Myocyte (in vitro differentiated cells): ENCODE measurements at places on chromosomes 2 and 18. TPM values are rescaled to one million over a fixed set of nuclear protein-coding genes. Genes with fewer than 3 reads are reported as not detected.

CAPN14 gene
- total RNA-seq: 0.05 TPM in 1 of 2 replicates, not detected in the other

GRCh38 chr2:219417374-219417773 is 803 bp upstream of the DES start:
- peak; percentile 97 for DNase-seq

- DNase-seq: no peak
Measured at GRCh38 chr2:102932501-102932900, 170.7 kb downstream of the TMEM182 start.

- no peak for DNase-seq
Measured at GRCh38 chr2:53848062-53848461, 11.7 kb downstream of the GPR75 start.

GRCh38 chr2:143682436-143683055 is 553.3 kb downstream of the ARHGAP15 start:
- no peak for DNase-seq

CIB4 gene
- not detected in 2 replicates for total RNA-seq

DNA sequence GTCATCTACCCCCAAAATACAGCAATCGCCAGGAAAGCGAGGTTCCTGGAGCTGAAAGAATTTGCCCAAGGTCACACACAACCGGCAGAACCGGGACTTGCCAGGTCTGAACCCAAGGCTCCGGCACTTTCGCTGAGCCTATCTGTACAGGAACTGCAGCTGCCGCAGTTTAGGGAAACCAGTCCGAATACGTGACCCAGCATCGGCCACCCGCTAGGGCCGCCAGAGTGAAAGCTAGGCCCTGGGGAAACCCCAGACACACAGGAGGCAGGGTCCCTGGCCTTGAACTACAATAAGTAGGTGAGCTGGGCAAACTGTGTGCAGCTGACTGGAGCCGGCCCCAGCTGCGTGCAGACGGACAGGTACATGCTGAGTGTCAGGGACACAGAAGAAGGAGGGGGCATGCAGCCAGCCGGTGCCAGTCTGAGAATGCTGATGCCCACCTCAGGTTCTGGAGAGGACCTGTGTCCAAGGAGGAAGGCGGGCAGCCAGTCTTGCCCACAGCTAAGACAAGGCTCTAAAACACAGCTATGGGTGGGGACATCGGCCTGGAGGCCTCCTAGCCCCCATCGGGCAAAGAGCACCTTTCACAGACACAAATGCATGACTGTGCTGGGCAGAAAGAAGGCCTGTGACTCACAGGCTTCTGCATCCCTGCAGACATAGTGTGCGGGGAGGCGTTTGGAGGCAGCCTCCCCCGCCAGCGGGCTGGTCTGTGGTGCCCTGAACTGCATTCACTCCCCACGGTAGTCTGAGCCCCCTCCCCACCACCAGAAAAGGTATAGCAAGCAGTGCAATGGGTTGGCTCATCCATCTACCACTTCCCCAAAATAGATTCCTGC is 107.4 kb upstream of the ID2 start:
- no peak for DNase-seq

GRCh38 chr2:84238907-84239306 is 220.2 kb downstream of the SUCLG1 start:
- DNase-seq: no peak

- no peak for DNase-seq
Measured at GRCh38 chr2:238445409-238446190, 18.9 kb downstream of the ASB1 start.

- peak; percentile 97 for DNase-seq
Measured at GRCh38 chr2:238143239-238143951, 4.9 kb downstream of the KLHL30 start.

GRCh38 chr18:61993831-61994230 is 101.0 kb upstream of the RNF152 start:
- DNase-seq: no peak

DNA sequence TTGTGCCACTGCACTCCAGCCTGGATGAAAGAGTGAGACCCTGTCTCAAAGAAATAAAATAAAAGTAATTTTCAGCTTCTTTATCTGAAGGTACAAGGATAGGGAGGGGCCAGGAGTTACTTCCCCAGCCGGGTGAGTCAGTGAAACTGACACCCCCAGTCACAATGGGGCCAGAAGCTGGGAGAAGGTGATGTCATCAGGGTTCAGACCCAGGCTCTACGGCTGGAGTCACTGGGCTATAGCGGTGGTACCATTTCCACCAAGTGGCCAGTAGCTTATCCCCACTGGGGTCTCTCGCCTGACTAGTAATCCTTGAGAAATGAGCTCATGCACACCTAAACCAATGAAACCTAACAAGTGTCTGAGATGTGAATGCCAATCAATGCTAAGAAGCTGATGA is 107.9 kb downstream of the ALPK2 start:
- no peak for DNase-seq

CPO gene
- total RNA-seq: not detected in 2 replicates

ASB18 gene
- 0.24 and 0.31 TPM in 2 replicates for total RNA-seq

- DNase-seq: no peak
Measured at GRCh38 chr2:188884517-188884916, 89.7 kb upstream of the COL3A1 start.
